ENCODE measurements at places on chromosomes 4 and X.

DNA sequence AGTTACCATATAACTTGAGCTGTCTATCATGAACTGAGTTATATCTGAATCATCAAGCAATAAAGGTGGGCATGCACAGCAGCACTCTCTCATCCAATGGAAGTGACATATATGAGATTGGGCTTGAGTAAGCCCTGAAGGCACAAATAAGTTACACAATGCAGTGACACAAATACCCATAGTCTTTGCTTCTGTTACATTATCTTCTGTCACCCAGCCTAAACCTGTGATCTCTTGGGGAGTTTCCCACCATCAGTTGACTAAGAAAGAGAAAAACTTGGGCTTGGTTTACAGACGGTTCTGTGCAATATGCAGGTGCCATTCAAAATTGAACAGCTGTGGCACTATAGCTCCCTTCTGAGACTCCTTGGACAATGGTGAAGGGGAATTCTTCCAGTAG is 138.8 kb upstream of the IL15 start:
- no peak for DNase-seq

GRCh38 chr4:141376769-141377168 is 156.1 kb downstream of the ZNF330 start:
- no peak for DNase-seq

- no peak for DNase-seq
Measured at GRCh38 chrX:40784516-40785151, 49.3 kb upstream of the MED14 start.

GRCh38 chr4:101825953-101826352 is 35.4 kb downstream of the BANK1 start:
- no peak for DNase-seq

DNA sequence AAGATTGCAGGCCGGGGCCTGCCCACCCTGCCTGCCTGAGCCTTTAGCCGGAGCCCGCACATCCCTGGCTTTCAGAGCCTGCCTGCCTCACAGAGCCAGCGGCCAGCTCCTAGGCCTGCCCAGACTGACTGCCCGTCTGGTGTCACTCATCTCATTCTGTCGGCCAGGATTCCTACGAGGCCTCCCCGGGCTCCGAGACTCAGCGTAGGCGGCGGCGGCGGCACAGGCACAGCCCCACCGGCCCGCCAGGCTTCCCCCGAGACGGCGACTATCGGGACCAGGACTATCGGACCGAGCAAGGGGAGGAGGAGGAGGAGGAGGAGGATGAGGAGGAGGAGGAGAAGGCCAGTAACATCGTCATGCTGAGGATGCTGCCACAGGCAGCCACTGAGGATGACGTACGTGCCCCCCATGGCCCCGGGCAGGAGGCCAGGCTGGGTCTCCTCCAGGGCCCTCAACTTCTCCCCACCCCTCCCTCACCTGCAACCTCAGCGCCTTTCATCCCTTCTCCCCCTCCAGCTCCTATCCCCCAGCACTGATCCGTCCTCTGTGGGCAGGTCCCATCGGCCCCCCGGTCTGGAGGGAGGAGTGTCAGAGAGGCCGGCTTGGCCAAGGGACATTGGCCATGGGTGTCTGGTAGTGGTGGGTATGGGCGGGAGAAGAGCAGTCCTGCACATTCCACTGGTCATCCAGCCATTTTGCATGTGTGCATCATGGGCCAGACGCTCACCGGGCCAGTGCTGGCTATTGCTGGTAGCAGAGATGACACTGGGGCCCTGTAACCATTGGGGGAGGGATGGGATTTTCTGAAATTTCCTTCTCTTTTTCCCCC is 22.6 kb upstream of the UBA1 start:
- DNase-seq = no peak

GRCh38 chrX:16119353-16120220 is 3.8 kb upstream of the GRPR start:
- no peak for DNase-seq

- no peak for DNase-seq
Measured at GRCh38 chr4:40202474-40202873, 5.6 kb downstream of the RHOH start.

DNA sequence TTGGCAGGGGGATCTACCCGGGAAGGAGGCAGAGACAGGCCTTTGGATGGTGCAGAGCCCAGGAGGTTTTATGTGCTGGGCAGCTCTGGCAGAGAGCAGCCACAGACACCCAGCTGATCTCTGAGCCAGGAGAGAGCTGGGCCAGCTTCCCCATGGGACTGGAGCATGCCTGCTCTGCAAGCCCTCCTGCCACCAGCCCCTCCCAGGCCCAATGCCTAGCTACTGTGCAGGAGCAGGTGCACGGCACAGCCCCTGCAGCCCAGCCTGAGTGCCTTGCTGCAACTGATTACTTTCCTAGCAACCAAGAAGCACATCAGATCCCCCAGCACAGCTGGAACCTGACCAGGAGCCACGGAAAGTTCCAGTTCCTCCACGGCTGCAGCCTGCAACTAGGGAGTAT is 57.8 kb upstream of the BEND2 start:
- DNase-seq = no peak

DNA sequence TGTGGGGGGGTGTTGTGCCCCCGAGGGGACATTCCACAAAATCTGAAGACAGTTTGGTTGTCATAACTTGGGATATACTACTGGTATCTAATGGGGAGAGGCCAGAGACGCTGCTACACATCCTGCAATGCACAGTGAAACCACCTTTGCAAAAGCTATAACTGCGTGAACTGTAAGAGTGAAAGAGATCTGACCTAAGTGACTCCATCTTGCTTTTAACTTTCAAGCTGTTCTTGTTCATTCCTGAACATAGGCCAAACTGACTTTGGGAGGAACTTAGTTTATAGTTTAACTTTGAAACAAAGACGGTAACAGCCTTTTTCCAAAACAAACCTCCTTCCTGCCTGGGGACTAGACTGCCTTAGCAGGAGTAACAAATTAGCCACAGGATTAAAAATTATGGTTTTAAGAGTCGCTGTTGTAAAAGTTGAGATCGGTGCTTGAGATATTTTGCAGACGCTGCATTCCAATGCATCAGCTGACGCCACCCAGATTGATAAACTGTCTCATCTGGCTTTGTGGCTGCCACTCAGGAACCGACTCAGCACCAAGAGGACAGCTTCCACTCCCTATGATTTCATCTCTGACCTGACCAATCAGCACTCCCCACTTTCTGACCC is 70.9 kb downstream of the ATXN3L start:
- DNase-seq = no peak

DNA sequence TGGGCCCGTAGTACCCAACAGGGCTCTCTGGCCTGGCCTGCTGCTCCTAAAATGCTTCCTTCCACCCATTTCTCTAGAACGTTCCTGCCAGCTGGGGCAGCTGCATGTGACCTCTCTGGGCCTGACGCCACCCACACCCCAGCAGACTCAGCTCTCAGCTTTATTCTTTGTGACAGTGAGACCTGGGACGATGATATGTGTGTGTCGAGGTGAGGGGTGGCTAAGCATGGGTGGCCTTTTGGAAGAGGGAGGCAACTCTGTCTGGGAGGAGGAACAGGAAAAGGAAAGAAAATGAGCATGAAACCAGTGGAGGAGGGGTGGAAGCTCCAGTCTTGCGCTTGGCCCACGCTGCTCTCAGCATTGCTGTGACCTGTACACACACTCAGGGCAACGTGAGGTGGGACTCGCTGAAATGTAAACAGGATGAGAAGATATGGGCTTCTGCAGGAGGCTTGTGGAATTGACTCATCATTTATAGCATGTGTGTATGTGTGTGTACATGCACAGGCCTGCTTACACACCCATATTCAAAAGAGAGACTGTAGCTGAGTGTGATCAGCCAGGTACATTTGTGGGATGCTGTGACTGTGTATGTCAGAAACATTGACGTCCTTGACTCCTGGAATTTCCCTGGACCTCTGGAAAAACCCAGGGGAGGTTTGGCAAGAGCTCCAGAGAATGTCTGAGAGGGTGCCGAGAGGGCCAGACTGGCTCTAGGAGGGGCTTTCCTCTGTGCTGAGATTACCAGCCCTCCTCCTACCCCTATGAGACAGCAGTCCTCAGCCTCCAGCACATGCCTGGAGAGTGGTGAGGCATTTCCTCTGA is 137.9 kb downstream of the PJA1 start:
- DNase-seq = no peak

- no peak for DNase-seq
Measured at GRCh38 chr4:132763465-132763864, 385.6 kb upstream of the PCDH10 start.

Data from NCI-H2029 treated with DMSO at 0.1 percent for 48 hours (cell line).